ENCODE measurements at places on chromosomes 1 and 21.

DNA sequence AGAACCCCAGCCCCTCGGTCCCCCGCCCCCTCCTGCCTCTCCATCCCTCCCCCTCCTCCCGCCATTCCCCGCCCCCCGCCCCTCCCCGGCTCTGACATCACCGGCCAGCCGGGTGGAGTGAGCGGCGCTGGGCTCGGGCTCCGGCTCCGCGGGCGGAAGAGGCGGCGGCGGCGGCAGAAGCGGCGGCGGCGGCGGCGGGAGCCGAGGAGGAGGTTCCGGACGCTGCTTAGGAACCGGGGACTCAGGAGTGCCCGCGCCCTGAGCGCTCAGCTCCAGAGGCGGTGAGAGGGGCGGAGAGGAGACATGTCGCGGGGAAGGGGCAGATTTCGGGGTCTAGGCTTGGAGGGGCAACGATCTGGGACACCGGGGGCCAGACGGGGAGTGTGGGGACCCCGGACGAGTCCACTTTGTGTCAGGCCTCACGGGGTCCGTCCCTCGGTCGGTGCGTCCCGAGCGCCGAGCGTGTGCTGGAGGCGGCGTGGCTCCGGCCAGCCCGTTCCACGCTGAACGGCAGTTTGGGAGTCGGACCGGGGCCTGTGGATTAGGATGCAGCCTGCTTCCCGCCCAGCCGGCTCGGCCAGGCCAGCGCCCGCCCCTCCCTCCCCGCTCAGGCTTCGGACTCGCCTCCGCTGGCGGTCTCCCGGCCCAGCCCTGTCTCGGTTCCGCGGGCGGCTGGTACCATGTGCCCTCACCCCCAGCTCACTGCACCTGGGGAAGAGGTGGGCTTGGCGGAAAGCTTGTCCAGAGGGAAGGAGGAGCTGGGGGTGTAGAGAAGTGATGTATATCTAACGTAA, at the start of gene PEA15:
PEA15 (plus strand) TSS at position 143 of the 794 bp plus-strand sequence. CDS start 6,161 bp downstream, outside the sequence.
- DNase-seq = peak; percentile 46

GRCh38 chr1:41981796-41982195, 63.1 kb upstream of the HIVEP3 start:
- DNase-seq = no peak

- DNase-seq = no peak
Observed at GRCh38 chr1:156162430-156163037, 9.1 kb downstream of the SEMA4A start.

- DNase-seq = no peak
Observed at GRCh38 chr1:227937031-227937837, 10.5 kb downstream of the WNT9A start.

GRCh38 chr1:2044510-2045319, 5.5 kb upstream of the PRKCZ start:
- DNase-seq = peak; percentile 58

- no peak for DNase-seq
Observed at GRCh38 chr1:158078569-158079080, 85.2 kb downstream of the KIRREL1 start.

GRCh38 chr1:35555212-35555584, 2.0 kb downstream of the KIAA0319L start:
- no peak for DNase-seq

GRCh38 chr1:116361648-116362047, 11.4 kb upstream of the ATP1A1 start:
- DNase-seq = no peak

GRCh38 chr1:229434005-229434640, at the start of gene ACTA1:
Gene ACTA1 (minus strand): TSS chr1:229434094. CDS start chr1:229433115, 979 bp downstream.
- DNase-seq = no peak
